Stimulated activated CD4-positive, alpha-beta T cell treated with anti-CD3 and anti-CD28 coated beads, Interleukin-4, amount 100 ng/mL, for 24 hours (primary cell): ENCODE measurements at places on chromosomes 12 and 14.

- no peak for DNase-seq
Observed at GRCh38 chr14:101365329-101366158, 195.8 kb upstream of the DIO3 start.

- no peak for DNase-seq
Observed at GRCh38 chr12:116657921-116658495, 79.9 kb downstream of the SPRING1 start.

DNA sequence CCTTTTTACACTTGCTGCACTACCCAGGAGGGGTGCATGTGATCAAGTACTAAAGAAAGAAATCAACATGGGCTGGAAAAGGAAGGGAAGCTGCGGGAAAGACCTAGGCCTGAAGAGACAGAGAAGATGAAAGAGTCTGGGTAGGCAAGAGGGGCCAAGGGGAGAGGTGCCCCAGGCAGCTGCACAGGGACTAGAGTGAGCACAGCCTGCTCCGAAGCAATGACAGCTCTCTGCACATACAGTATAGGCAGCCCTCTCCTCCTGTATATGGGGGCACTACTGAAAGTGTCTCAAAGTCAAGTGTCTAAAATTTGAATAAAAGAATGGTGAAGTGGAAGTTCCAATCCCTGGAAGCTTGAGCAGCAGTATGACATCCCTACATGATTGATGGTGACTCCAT is 112.0 kb downstream of the TMTC1 start:
- DNase-seq: no peak

GRCh38 chr12:50200552-50201273 is 33.5 kb upstream of the CERS5 start:
- no peak for DNase-seq

DNA sequence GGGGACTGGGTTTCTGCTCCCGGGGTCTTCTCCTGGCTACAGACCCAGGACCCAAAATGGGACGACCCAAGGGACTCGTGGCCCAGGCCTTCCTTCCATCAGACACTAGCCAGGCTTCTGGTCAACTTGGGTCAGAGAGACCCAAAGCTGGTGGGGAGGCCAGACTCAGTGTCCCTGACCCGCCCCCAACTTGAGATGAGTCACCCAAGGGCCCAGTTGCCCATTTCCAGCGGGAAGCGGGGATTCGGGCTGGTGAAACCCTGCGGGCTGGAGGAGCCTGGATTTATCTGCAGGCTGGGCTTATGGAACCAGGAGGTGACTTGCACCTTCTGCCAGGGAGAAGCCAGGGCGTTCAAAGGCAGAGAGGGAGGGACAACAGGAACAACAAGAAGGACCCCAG is 81.5 kb downstream of the RFLNA start:
- no peak for DNase-seq

DNA sequence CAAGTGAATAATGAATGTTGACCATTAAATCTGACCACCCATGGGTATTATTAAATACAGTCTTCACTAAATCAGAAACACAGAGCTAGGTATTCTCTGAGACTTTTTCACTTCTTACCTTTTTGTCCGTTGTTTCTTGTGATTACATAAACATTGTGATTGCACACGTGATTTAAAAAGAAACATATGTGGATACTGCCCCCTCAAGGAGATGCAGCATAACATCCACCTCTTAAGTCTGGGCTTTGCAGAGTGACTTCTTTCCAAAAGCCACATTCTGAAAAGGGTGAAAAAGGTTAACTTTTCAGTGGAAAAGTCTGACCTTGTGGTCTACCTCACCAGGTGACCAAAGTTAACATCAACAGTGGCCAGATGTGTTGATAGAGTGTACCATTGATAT is 185.5 kb upstream of the FAR2 start:
- DNase-seq: no peak

- DNase-seq: no peak
Observed at GRCh38 chr12:34400986-34401658, 378.8 kb downstream of the ALG10 start.

GRCh38 chr12:1688086-1688710 is 2.7 kb upstream of the ADIPOR2 start:
- DNase-seq: no peak

GRCh38 chr12:65252515-65252914 is 26.0 kb upstream of the MSRB3 start:
- no peak for DNase-seq

- no peak for DNase-seq
Observed at GRCh38 chr12:118982984-118983761, 1.8 kb downstream of the SRRM4 start.

DNA sequence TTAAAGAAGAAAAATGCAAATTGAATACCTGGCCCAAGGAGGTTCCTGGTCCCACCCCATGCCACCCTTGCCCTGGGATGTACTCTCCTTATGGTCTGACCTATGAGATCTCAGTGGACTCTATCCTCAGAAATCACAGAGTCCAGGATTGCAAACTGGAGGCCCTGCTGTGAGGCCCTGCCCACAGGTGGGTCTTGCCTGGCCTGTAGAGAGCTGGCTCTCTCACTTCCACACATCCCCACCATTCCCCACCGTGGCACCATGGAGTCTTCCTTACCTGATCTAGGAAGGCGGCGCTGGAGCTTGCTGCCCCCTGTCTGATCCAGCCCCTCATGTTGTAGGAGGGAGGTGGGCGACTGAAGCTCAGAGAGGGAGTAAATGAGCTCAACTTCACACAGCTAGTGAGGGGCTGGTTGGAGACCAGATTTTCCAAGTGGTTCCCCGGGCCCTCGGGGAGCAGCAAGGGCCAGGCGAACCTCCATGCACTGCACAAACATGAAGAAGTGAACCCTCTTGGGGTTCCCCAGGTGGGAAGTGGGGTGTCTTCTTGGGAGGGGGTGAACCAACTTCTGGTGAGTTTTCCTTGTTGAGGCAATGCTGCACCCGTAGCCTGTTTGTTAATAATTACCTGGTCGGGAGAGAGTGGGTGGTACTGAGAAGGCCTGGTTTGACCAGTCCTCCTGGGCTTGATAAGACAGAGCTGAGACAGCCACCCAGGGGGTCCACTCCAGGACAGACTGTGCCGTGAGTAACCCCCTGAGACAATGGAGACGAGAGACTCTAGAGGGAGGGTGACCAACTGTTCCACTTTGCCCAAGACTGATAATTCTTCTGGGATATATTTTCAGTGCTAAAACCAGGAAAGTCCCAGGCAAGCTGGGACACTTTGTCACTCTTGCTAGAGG is at the start of gene SERPINA4:
SERPINA4 (plus strand) TSS at position 692 of the 905 bp plus-strand sequence. CDS start 2,041 bp downstream, outside the sequence.
- DNase-seq: no peak

DNA sequence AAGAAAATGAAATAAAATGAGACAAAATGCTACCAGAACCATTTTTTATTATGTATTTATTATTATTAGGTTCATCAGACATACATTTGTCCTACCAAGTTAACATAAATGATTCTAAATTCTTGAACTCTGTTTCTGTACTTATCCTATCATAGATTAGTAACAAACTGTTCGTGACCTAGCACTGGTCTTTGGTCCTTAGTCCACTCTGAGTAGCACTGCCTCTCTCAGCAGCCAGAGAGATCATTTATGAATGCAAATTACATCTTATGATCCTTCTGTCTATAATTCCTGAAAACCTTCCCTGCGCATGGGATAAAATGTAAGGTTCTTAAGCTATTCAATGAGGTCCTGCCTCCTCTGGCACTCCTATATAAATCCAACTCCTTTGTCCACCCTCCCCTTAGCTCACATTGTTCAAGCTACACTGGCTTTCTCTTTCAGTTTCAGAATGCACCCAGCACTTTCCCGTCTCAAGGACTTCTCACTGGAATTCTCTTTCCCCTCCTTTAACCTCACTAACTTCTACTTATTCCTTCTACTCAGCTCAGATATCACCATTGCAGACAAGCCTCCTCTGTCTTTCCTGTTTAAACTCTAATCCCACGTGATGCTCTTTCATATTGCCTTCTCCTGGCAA is 17.1 kb downstream of the PDZRN4 start:
- DNase-seq: no peak

- no peak for DNase-seq
Observed at GRCh38 chr12:93234641-93235040, 143.1 kb upstream of the NUDT4 start.

GRCh38 chr14:68741477-68741791 is 51.4 kb downstream of the ZFP36L1 start:
- no peak for DNase-seq

GRCh38 chr12:68138480-68138879 is 21.1 kb downstream of the IFNG start:
- DNase-seq: peak; percentile 30

GRCh38 chr12:92540782-92541423 is 161.9 kb upstream of the PLEKHG7 start:
- no peak for DNase-seq
